Left forelimb (tissue), 1 donor: ENCODE measurements at places on chromosomes 1 and 21.

DNA sequence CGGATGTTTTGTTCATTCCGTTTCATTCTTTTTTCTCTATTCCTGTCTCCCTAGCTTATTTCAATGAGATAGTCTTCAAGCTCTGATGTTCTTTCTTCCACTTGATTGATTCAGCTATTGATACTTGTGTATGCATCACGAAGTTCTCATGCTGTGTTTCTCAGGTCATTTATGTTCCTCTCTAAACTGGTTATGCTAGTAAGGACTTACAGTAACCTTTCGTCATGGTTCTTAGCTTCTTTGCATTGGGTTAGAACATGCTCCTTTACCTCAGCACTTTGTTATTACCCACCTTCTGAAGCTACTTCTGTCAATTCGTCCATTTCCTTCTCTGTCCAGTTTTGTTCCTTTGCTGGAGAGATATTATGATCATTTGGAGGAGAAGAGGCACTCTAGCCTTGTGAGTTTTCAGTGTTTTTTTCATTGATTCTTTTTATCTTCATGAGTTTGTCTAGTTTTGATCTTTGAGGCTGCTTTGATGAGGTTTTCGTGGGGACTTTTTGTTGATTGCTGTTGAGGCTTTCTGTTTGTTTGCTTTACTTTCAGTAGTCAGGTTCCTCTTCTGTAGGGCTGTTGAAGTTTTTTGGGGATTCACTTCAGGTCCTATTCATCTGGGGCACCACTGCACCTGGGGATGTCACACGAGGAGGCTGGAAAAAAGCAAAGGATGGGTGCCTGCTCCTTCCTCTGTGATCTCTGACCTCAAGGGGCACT, 496.9 kb upstream of the LRRC7 start:
- no peak for DNase-seq

- DNase-seq, result no peak
These were observed 13.9 kb downstream of the BTBD8 start for GRCh38 chr1:92094090-92094489.

- no peak for DNase-seq
These were observed 47.6 kb downstream of the KIAA0319L start for GRCh38 chr1:35509558-35509957.

- DNase-seq, result no peak
These were observed 777.8 kb upstream of the PRMT6 start for GRCh38 chr1:106278716-106279115.

- DNase-seq, result no peak
These were observed 418.5 kb downstream of the PTPRC start for GRCh38 chr1:199057322-199057721.

GRCh38 chr1:9075022-9075421, 5.6 kb upstream of the SLC2A5 start:
- no peak for DNase-seq

- DNase-seq, result no peak
These were observed 2.0 kb downstream of the ASCL5 start for GRCh38 chr1:201125019-201125418.

- DNase-seq, result no peak
These were observed 51.5 kb upstream of the CNIH3 start for GRCh38 chr1:224564454-224565084.

DNA sequence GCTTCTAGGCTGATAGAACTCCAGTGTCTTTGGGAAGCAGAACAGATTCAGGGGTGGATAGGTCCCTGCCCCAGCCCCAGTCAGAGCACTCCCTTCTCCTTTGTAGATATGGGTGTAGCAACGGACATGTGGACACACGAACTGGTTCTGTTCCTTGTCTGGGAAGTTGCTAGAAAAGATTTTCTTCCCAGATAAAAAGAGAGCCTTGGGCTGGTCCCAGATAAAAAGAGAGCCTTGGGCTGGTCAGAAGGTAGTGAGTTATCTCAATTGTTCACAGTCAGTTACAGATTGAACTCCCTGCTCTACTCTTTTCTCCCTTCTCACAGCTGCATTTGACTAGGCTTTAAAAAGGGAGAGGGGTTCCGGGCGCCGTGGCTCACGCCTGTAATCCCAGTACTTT, 7.4 kb upstream of the EFNA1 start:
- DNase-seq, result no peak

DNA sequence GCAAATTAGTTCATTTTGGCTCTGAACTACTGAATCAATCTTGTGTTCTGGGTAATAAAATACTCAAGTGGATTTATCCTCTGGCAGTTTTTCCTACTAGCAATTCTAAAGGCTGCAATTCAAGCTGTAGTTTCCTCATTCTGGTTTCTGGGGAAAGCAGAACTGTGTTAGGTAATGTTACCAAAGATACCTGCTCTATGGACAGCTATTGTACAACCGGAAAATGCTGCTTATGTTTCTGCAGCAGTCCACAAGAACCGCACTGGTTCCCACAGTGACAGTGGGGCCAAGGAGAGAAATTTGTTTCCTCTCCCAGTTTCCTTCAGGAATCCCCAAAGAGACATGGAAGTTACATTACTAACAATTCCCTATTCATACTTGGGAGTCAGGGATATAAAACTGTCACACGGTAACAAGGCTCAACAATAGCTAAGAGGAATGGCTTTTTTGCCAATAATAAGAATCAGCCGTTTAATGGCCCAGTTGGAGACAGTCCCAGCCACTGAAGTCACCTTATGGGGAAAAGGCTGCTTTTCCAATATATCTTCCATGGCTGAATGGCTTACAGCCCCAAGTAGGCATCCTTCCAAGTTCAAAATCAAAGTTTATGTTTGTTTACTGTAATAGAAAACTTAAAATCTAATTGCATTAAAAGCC, 52.6 kb downstream of the PCNX2 start:
- no peak for DNase-seq

GRCh38 chr21:16583556-16583955, 853.8 kb downstream of the USP25 start:
- DNase-seq, result no peak

- no peak for DNase-seq
These were observed 6.3 kb upstream of the KYAT3 start for GRCh38 chr1:88998716-88999115.

DNA sequence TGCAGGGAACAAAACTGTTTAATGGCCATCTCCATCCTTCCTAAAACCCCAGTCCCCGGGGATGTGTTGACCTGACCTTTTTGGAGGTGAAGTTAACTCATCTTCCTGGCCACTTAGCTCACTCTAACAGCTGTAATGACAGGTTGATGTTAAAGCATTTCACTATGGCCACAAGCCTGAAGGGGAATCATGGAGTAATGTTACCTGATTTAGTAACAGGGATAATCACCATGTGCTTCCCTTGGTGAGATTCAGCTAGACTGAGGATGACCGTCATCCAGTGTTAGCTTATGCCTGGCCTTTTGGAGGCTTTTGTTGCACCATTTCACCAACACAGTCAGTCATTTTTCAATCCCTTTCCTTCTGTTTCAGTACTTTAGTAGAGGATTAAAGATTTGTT, 64.3 kb upstream of the RAVER2 start:
- DNase-seq, result no peak

- no peak for DNase-seq
These were observed 20.5 kb downstream of the PLA2G4A start for GRCh38 chr1:186849271-186849671.

DNA sequence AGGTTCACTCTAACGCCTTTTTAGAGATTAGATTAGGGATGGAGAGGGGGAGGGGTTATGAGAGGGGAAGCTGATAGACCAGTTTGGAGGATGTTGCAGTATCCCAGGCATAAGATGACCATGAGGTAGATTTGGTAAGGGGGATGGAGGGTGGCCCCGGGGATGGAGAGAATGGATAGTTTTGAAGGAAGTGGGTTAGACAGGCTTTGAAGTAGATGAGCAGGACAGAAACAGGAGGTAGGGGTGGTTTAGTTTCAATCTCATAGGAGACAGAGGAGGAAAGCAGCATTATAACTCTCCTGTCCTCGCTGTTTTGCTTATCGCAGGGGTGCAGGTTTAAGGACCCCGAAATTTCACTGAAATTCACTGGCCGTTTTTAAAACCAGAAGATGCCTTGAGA, 11.8 kb downstream of the UBIAD1 start:
- DNase-seq, result no peak

GRCh38 chr1:32774950-32775634, 42.1 kb downstream of the YARS1 start:
- DNase-seq, result no peak

- DNase-seq, result no peak
These were observed 11.1 kb downstream of the RXFP4 start for GRCh38 chr1:155952505-155952890.

DNA sequence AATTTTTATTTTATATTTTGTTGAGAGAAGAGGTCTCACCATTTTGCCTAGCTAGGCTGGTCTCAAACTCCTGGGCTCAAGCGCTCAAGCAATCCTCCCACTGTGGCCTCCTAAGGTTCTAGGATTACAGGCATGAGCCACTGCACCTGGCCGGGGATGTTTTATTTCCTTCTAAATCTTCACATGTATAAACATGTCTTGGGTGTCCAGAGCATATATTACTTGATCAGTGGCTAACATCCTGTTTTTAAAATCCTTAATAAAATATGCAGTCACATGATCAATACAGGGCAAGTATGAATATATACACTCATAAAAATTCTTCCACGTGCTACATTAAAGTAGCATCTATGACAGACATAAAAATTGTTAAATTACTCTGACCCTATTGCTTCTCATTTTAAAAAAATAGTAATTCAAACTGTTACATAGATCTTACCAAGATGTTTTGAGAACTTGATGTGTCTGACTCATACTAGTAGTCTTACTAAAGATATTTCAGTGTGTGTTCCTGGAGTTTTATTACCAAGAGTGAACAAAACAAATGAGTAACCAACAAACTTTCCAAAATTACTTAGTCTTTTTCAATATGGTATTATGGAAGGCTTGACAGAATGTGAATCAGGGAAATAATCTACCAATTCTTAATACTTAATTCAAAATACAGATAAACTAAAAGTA, 222.5 kb downstream of the SLC45A1 start:
- no peak for DNase-seq

DNA sequence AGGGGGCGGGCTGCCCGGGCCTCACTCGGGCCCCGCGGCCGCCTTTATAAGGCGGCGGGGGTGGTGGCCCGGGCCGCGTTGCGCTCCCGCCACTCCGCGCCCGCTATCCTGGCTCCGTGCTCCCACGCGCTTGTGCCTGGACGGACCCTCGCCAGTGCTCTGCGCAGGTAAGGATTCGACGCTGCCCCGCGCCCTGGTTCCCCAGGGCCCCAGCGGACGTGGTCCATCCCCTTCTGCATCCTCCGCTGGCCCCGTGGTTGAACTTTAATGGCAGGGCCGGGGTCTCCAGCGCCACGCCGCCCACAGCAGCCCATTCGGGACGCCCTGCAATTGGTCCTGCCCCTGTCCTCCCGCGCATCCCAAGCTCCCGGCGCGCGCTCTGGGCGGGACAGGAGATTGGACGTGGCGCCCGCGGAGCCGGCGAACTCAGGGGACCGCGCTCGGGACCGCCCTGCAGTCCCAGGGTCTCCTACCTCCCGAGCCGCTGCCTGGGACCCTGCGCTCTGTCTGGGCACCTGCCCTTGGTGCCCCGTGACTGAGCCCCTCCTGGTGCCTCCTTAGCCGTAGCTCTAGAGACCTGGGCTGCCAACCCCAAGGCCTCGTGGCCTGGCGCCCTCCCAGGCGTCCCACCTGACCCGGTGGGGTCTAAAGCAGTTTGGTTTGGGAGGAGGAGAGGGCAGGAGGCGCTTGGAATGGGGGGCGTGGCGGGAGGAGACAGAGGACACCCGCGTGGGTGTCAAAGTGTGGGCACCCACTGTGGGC, at the start of gene ALPL:
ALPL (plus strand) TSS at position 73 of the 762 bp plus-strand sequence. CDS start 44,659 bp downstream, outside the sequence.
- DNase-seq, result no peak

- DNase-seq, result peak; percentile 59
These were observed 2.4 kb upstream of the SLC19A1 start for GRCh38 chr21:45544449-45545235.

DNA sequence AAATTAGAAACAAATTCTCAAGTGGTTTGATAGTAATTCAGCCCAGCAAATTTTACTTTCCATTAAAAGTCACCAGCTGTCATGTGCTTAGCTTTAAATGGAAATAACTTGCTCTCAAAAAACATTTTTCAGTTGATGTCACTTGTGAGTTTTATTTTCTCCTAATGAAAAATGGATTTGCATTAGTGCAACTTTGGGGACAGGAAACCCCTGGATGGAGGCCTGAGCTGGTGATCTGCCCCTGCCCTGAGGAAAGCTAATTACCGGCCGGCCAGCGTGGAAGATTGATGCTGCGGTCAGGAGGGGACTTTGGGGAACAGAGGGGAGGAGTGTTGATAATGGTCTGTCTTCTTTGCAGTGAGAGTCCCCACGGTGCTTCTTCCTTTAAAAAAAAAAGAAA, 66.8 kb upstream of the ANGPTL1 start:
- no peak for DNase-seq

- DNase-seq, result no peak
These were observed 224.3 kb upstream of the FGGY start for GRCh38 chr1:59072583-59072947.

GRCh38 chr1:19728413-19729145, 63.9 kb downstream of the HTR6 start:
- DNase-seq, result no peak

- no peak for DNase-seq
These were observed 51.8 kb downstream of the LACTBL1 start for GRCh38 chr1:22920734-22921451.

GRCh38 chr1:34083974-34084373, 81.1 kb downstream of the CSMD2 start:
- no peak for DNase-seq

GRCh38 chr1:239755107-239755912, 336.4 kb upstream of the FMN2 start:
- no peak for DNase-seq

GRCh38 chr1:14606632-14607031, 8.1 kb downstream of the KAZN start:
- DNase-seq, result no peak

- no peak for DNase-seq
These were observed 7.3 kb downstream of the RAB4A start for GRCh38 chr1:229278120-229278741.

DNA sequence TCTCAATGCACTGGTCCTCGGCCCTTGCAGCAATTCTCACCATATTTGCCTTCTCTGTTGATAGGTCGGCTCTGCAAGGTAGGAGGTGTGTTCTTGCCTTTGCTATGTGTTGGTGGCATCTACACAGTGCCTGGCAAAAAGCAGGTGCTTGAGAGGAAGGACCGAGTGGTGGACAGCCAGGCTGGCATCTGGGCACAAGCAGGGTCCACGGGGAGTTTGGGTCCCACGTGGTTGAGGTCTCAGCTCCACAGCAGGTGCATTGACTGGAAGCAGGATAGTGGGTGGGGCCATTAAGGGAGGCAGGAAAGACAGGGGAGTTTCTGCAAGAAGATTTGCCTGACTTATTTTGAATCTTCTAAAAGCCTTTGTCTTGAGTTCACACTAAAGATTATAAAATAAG, 81.2 kb upstream of the WNT4 start:
- DNase-seq, result no peak

DNA sequence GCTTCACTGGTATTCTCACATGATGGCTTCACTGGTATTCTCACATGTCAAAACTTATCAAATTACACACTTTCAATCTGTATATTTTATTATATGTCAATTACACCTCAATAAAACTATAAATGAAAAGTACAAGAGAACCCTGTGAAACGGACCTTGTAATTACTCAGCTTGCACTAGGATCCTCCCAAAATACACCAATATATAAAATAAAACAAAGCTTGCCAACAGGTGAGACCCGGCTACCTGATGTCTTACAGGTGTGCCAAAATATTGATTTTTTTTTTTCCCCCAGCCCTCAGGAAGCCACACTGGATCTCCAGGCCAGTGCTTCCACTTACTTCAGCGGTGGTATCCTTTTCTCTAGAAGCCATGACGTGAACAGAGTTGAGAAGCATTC, 22.9 kb downstream of the PIK3C2B start:
- no peak for DNase-seq

- no peak for DNase-seq
These were observed 521 bp upstream of the CDC7 start for GRCh38 chr1:91499904-91500755.

GRCh38 chr1:228036701-228037231, 30.0 kb downstream of the WNT3A start:
- peak; percentile 41 for DNase-seq
